Eye (tissue), 1 donor: ENCODE measurements at places on chromosomes 5 and 9.

DNA sequence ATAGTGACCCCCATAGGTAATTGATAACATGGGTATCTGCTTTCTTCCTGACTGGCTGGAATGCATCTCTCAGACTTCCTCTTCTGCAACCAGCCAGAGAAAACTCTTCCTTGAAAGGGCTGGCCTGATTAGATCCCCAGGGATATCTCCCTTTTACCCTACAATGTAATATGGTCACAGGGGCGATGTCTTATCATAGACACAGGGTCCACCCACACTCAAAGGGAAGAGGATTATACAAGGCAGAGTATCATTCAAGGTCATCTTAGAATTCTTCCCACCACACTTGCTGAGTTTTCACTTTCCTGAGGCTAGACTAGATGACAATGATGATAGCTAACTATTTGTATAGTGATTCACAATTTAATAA is 33.2 kb downstream of the TTLL11 start:
- DNase-seq = no peak

DNA sequence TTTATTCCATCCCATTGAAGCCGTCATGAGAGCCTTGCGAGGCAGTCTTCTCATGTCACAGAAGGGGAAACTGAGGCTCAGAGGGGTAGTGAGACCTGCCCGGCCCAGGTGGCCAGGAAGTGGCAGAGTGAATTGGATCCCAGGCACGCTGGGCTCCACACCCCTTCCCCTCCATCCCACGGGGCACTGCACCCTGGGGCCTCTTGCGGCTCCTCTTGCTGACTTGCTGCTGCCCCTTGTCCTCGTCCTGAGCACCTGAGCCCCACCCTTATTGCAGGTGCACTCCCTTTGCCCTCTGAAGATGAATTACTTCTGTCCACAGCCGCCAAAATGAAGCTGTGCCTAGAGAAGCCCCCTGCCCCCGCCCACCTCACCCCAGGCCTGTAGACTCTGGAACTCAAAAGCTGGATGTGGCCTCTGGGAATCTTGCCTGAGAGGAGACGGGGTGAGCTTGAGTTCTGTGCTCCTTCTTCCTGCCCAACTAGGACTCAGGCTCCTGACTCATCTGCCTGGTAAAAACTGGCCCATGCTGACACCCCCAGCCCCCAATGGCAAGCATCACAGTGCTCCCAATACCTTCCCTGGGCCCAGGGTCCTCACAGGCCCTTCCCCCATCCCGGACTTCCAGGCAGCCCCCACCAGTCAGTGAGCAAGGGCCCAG is 6.4 kb downstream of the NEURL1B start:
- no peak for DNase-seq

GRCh38 chr9:32978051-32978450 is 23.4 kb downstream of the APTX start:
- DNase-seq = no peak

GRCh38 chr9:123326662-123327093 is 29.3 kb upstream of the CRB2 start:
- DNase-seq = no peak

- DNase-seq = peak; percentile 53
These were observed 12.4 kb downstream of the BRD3OS start for GRCh38 chr9:134037641-134038040.

DNA sequence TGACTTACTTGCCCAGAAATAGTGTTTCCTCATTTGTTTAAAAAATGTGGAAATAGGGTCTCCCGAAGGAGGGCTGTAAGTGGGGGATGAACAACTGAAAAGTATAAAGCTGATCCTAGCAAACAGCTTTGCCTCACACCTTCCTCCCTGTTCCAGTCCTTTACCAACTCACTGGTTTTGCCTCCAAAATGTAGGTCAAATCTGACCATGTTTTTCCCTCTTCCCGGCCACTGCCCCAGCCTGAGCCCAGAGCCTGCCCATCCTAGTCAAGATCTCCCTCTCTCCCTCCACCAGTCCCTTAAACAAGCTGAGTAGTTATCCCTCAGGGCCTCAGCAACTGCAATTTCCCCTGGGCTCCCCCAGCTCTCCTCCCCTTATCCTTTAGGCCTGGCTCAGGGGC is 82.4 kb upstream of the FBXW11 start:
- no peak for DNase-seq

- DNase-seq = no peak
These were observed 216.6 kb downstream of the SEMA6A start for GRCh38 chr5:116358015-116358523.

DNA sequence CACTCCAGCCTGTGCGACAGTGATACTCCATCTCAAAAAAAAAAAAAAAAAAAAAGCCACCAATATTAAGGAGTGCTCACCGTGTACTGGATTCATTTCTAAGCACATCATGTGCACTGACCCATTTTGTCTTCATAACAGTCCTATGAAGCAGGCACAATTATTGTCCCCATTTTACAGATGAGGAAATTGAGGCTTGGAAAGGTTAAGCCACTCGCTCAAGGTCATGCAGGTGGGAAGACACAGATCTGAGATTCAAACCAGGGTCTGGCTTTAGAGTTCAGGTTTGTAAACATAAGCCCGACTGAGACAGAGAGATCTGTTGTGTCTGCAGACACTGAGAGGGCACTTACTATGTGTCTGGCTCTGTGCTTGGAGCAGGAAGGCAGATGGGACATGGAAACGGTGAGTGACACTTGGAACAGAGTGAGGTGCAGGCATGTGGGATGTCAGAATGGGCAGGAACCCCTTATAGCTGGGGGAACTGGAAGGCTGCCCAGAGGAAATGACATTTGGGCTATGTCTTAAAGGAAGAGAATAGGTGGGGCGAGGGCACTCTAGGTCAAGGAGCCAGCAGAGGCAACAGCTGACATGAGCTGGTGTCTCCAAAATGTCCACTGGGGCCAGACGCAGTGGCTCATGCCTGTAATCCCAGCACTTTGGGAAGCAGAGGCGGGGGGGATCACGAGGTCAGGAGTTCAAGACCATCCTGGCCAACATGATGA is 69.9 kb downstream of the STK10 start:
- no peak for DNase-seq
